CD4-positive, alpha-beta T cell treated with Interleukin-17A for 1 hour (primary cell): ENCODE measurements at places on chromosomes 5 and 9.

- no peak for DNase-seq
Observed at GRCh38 chr9:92506184-92506857, 24.0 kb upstream of the ASPN start.

GRCh38 chr5:176410486-176411180, 5.7 kb downstream of the CLTB start:
- no peak for DNase-seq

GRCh38 chr9:37963936-37964739, 60.2 kb upstream of the SLC25A51 start:
- DNase-seq, result no peak

GRCh38 chr9:32384002-32384363, 460 bp upstream of the ACO1 start:
- no peak for DNase-seq

DNA sequence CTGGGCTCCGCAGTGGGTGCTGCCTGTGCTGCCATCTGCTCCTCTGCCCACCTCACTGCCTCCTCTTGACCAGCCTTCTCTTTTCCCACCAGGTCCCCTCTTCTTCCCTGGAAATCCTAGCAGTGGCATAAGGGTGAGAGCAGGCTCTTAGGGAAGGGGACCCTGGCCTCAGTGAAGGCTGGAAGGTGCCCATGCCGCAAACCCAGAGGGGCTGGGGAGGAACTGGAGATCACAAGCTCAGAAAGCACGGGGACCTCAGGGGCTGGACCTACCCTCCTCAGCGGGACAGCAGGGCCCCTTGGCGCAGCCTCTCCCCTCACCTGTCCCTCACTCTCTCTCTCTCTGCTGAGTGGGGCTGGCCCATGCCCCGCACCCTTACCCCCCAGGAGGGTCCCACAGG, 144.4 kb upstream of the IRX2 start:
- DNase-seq, result no peak

DNA sequence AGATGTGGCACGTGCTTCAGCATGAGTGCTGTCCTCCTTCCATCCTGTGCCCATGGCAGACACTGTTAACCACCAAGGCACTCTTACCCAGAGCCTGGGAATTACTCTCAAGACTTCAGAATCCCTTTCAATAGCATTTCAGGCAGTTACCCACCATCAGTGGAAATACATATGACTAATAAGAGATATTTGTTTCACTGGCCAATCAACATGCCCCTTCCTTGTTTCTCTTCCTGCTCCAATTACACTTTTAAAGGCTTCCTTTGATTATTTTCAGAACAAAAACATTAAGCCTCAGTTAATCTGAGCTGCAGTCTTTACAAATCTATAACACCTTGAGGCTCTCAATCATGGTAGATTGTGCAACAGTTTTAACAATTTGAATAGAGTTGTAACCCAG, 70.8 kb downstream of the PRELID2 start:
- no peak for DNase-seq

DNA sequence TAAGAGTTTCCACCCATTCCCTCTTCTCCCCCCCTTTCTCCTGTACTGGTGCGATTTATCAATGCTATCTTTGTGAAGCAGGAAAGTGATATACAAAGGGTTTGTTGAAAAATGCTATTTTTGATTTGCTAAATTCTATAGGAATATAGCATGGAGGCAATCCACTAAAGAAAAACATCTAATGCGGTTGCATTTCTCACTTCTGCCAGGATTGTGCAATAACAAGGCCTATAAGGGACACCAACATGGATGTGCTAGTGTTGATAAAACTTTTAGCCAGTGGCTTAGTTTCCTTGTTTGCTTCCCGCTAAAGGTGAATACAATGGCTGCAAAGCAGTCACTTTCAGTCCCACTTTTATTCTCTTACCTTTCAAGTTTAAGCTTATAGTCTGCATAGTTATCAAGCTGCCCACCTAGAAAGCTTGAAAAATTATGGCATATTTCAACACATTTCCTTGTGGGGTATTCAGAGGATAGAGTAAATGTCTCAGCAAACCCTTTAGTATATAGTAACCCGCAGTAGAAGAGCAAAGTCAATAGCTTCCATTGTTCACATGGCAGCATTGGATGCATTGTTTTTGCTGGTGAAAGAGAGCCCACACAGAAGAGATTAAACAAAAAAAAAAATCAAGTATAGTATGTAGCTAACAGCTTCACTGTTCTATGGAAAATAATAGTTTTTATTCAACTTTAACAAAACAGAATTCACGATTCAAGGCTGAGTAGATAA, 674.6 kb upstream of the SEMA6A start:
- no peak for DNase-seq

DNA sequence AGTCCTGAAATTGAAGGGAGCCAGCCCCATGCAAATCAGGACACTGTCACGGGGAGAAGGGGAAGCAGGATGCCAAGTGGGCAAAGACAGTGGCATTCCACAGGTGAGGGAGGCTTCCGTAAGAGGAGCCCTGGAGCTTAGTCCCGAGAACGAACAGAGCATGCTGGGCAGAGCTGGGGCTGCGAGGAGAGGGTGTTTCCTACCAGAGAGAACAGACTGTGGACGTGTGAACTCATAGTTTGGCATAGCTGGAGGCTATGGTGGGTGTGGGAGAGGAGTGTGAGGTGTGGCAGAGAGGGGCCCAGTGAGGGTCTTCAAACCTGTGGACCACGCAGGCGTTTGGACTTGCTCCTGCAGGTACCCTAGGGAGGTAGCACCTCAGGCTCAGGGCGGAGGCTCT, 102.8 kb upstream of the SMIM23 start:
- DNase-seq, result no peak

GRCh38 chr5:135430135-135430437, 17.1 kb downstream of the DCANP1 start:
- no peak for DNase-seq

- DNase-seq, result no peak
Observed at GRCh38 chr5:98296426-98296825, 477.0 kb upstream of the RGMB start.

- no peak for DNase-seq
Observed at GRCh38 chr9:134555094-134555650, 86.4 kb upstream of the COL5A1 start.

DNA sequence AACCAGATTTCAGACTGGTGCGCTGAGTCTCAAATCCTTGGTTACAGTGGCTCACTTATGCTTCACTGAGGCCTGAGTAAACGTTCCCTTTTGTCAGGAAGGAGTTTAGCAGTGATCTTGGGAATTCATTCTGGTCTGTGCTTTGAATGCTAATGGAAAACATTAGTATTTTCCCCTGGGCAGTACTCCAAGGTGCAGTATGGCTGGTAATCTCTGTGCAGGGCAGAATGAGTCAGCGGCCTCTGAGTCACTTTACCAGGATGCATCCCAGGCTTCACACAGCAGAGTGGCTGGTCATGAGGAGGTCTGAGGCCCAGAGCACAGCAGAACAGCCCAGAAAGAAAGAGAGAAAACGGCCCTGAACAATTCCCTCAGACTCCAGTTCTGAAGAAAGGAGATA, 54.0 kb downstream of the PCA3 start:
- no peak for DNase-seq

DNA sequence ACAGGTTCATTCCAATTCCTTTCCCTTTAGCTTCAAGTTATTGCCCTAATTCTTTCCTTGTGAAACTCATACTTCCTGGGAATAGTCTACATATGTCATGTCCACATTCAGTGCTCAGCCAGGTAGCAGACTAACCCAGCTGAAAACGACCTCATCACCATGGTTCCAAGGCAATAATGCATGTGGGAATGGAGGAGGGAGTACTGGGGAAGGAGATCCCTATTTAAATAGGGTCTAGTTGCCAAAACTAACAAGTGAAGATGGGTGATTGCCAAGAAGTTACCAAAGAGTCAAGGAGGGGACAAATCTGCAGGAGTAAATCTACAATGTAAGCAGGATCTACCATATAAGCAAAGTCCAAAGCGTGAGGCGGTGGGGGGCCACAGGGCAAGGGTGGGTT, 47.3 kb upstream of the MCTP1 start:
- DNase-seq, result no peak

- DNase-seq, result no peak
Observed at GRCh38 chr9:76198336-76198735, 195.9 kb downstream of the RFK start.

GRCh38 chr9:99231711-99232110, 9.6 kb downstream of the SEC61B start:
- DNase-seq, result peak; percentile 16

DNA sequence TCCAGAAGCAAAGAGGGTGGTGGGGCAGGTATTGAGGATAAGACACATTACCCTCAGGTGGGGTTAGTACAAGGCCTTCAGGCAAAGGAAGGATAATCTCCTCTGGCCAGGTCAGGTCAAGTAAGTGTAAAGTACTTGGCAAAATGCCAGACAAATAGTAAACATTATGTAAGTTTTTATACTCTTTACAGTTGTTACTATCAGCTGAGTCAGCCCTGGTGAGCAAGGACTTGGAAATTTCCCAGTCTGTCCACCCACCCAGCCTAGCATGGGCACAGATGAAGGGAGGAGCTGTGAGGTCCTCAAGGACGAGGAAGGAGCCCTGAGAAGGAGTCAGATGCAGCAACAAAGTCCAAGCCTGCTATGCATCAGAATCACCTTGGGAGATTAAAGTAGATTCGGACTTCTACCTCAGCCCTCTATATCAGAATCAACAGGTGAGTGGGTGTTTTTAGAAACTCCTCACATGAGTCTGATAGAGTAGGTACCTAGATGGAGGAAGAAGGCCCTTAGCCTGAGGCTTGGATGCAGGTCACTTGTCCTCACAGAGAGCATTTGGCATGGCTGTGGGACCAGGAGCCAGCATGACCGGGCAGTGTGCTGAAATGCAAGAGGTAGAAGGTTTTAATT, 50.2 kb upstream of the BARX1 start:
- no peak for DNase-seq

DNA sequence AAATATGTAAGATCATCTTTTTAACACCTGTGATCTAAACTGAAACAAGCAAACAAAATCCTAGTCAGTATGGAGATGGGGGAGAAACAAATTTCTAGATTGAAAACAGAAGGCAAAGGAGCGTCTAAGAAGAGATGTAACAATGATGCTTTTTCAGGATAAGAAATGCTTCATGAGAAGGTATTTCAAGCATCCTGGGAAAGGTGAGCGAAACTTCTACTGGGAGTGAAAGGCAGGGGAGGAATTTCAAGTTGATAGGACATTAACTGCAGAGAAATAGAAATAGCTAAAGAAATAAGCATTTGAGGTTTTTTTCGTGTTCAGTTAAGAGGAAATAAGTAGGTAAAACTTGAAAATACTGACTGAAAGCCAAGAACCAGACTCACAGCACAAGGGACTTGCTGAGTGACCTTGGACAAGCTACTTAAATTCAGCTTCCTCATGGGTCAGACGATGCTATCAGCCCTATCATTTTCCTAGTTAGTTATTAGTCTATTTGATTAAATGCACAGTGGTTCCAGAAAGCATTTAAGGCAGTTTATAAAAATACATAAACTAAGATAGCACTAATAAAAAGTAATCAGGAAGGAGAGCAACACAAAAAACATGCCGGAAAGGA, 406.3 kb downstream of the PDE4D start:
- no peak for DNase-seq

DNA sequence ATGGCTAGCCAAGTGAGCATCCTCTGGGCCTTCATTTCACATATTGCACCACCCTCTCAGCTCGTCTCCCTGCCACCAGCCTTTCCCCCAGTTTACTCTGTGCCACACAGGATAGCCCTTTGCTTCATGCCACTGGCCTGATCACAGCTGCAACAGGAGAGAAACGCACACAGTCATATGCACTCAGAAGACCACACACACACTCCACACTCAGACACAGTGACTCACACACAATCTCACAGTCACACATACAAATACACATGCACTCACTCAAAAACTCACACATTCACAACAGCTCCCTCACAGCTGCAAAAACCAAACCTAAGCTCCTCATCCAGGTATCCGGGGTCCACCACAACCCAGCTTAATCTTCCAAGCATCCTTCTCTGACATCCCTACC, 38.7 kb downstream of the TTC39B start:
- no peak for DNase-seq

DNA sequence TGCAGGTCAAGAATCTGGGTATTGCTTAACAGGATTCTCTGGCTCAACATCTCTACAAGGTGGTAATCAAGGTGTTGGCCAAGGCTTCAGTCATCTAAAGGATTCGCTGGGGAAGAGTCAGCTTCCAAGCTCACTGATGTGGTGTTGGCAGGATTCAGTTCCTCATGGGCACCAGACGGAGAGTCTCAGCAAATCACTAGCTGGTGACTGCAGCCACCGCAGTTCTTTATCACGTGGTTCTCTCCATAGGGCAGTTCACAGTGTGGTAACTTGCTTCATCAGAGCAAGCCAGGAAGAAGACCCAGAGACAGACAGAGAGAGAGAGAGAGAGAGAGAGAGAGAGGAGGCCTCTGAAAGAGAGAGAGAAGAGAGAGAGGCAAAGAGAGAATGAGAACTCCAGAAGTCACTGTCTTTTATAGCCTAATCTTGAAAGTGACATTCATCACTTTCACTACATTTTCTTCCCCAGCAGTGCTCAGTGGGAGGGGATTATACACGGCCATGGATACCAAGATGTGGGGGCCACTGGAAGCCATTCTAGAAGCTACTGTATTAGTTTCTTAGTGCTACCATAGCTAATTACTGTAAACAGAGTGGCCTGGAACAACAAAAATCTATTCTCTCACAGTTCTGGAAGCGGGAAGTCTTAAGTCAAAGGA, 109.2 kb upstream of the SMIM23 start:
- DNase-seq, result peak; percentile 3

- DNase-seq, result peak; percentile 50
Observed at GRCh38 chr9:99433555-99433954, 211.5 kb downstream of the SEC61B start.

GRCh38 chr5:72134226-72134899, 27.1 kb downstream of the MAP1B start:
- no peak for DNase-seq

DNA sequence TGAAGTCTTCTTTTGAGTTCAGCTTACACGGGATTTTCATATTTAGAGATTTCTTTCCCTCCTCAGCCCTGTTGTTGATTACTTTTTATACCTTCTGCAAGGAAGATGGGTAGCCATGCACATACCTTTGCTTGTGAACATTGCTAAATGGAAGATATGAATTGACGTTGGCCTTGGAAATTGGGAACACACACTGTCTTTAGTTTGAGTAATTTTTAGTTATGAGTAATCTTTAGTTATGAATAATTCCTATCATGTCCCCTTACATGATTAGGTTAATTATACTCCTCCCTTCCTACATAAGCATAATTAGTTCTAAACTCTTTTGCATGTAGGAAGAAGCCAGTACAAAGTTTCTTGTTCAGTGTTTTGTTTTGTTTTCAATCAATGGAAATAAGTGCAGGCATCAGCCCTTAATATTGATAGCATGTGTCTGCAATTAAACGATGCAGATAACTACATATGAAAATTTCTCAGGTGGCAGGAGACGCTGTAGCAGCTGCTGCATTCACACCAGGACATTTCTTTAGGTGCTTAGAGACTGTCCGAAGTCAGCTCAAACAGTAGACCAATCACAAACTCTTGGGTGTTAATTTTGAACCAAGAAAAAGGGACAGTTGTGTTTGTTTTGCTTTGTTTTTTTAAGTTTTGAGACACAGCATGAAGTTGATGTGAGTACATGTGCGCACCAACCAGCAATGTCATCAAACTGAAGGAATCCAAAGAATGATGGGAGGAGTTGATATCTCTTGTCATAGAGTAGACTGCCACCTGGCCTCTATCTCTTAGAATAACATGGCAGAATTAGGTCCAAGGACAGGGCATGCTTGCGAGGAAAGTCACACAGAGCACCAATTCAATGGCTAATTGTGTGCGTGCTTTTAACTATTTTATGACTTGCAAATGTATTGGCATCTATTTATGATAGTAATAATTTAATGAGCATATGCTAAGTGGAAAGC, 51.4 kb downstream of the SMARCA2 start:
- DNase-seq, result peak; percentile 54

- no peak for DNase-seq
Observed at GRCh38 chr9:92432350-92432749, 8.1 kb upstream of the OMD start.

- DNase-seq, result no peak
Observed at GRCh38 chr9:127079446-127080140, 42.8 kb downstream of the ANGPTL2 start.
